CD4-positive, alpha-beta T cell treated with Interleukin-12 subunit alpha and Interleukin-12 subunit beta, for 1 hour (primary cell): ENCODE measurements at places on chromosomes 12 and 14.

DNA sequence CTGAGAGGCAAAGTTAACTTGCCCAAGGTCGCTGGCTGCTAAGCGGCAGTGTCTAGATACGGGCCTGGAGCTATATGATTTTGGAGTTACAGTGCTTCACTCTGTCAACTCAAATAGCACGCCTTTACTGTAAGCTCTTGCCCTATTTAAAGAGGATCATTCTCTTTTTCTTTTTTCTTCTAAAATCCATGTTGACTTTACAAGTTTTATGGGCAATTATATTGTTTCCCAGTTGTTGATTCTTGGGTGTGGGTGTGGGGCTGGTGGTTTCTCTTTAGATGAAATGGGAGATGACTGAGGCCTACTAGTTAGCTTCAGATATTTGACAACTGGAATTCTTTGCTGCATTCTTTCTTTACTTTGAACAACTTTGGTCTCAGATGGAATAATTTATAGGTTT, 70.7 kb downstream of the C12orf75 start:
- DNase-seq, result no peak

DNA sequence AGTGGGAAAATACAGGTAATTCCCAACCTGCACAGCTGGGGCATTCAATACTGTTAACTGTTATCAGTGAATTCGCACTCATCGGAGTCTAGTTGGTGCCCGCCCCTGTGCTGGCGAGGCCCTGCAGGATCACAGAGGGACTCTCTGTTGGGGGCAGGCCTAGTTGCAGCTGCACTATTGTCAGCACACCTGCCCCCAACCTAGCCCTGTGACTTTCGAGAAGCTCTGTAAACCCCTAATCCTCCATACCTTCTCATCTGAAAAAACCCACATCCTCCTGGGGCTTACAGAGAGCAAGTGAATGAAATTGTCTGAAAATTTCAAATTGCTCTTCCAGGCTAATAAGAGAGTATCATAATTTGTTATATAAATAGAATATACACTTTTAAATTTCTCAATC, 132.2 kb upstream of the NUDT4 start:
- DNase-seq, result peak; percentile 8

- no peak for DNase-seq
Observed at GRCh38 chr14:33636716-33637115, 314.2 kb downstream of the EGLN3 start.

DNA sequence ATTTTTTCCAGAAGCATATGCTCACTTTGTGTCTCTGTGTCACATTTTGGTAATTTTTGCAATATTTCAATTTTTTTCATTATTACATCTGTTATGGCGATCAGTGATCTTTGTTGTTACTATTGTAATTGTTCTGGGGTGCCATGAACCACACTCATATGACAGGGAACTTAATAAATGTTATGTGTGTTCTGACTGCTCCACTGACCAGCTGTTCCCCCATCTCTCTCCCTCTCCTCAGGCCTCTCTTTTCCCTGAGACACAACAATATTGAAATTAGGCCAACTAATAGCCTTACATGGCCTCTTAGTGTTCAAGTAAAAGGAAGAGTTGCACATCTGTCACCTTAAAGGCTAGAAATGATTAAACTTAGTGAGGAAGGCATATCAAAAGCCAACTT, 46.0 kb downstream of the SCN8A start:
- DNase-seq, result no peak

DNA sequence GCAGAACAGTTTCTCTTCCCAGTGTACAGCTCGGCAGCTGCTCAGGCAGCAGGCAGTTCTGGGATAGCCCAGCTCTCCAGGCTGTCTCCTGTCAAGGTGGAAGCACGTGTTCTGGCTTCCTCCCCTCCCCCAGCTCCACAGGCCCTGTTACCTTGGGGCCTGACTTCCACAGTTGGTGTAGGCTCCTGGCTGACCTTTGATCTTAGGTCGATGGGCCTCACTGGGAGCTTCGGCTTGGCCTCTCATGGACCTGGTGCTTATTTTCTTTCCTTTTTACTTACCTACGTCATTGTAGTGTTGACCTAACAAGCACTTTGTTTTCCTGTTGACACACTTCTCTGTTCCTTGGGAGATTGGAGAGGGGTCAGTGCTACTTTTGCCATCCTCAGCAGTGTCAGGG, 17.0 kb downstream of the DLST start:
- DNase-seq, result no peak
